ENCODE measurements at places on chromosomes 1 and 21. TPM values are rescaled to one million over a fixed set of nuclear protein-coding genes. Genes with fewer than 3 reads are reported as not detected.

Gene SLC26A9
- 0.11 TPM for polyA plus RNA-seq

Gene TESK2
- polyA plus RNA-seq, result 3.8 TPM

Gene CBR3
- polyA plus RNA-seq, result 28.8 TPM

Gene NIT1
- polyA plus RNA-seq, result 41.2 TPM

Gene HAO2
- not detected for polyA plus RNA-seq

Gene F5
- 0.67 TPM for polyA plus RNA-seq

Gene PLA2G2F
- polyA plus RNA-seq, result not detected

Gene PLEKHO1
- 29.4 TPM for polyA plus RNA-seq

Data from adipose tissue (tissue), 3 donors.